ENCODE measurements at places on chromosomes 7 and 10.

DNA sequence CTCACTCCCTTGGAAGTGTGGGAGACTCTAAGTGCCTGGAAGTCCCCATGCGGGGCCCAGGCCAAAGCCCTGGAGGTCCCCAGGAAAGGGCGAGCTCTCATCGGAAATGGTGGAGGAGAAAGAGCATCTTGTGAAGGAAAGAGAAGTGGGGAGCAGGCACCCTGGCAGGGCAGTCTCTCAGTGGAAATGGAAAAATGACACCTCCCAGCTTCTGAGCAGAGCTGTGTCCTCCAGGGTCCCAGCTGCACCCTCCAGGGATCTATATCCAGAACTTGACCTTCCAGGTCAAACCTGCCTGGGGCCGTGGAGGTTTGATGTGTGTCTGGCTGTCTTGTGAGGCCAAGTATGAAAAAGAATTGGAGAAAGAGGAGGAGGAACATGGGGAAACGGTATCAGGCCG is 29.5 kb downstream of the PAX2 start:
- H3K4me3 ChIP-seq = no peak overlapping the region
- H3K27me3 ChIP-seq = peaks cover 62% of the 10 kb centered on the region
- no peaks in the 10 kb centered on the region for H3K36me3 ChIP-seq
- H3K27ac ChIP-seq = no peak overlapping the region
- no peaks in the 10 kb centered on the region for H3K4me1 ChIP-seq

- no peaks in the 10 kb centered on the region for H3K27me3 ChIP-seq
- no peak overlapping the region for H3K27ac ChIP-seq
- H3K4me3 ChIP-seq = no peak overlapping the region
- no peaks in the 10 kb centered on the region for H3K36me3 ChIP-seq
- no peak for DNase-seq
Measured at GRCh38 chr10:22727663-22728062, 13.3 kb upstream of the PIP4K2A start.

- H3K36me3 ChIP-seq = no peaks in the 10 kb centered on the region
- DNase-seq = no peak
- H3K27ac ChIP-seq = no peak overlapping the region
- no peak overlapping the region for H3K4me3 ChIP-seq
Measured at GRCh38 chr10:88116481-88116880, 253.1 kb downstream of the PTEN start.

DNA sequence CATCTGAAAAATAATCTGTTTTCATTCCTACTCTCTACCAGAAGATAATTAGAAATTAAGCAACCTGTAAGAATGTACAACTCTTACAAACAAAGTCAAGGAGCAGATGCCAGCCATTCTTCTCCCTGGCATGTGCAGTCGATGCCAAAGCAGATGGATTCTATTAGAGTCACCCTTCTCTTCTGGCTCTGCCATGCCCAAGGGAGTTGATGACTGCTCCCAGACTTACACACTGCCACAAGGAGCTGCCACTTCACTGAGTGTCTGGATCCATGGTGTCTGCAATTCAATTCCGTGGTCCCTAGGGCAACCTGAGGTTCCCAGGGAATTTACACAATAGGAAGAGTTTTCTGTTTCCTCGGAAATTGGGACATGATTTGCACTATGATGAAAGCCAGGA is 89.1 kb upstream of the IFRD1 start:
- DNase-seq = no peak
- H3K27me3 ChIP-seq = no peaks in the 10 kb centered on the region
- H3K27ac ChIP-seq = no peak overlapping the region
- H3K4me3 ChIP-seq = no peak overlapping the region
- H3K4me1 ChIP-seq = no peaks in the 10 kb centered on the region
- H3K36me3 ChIP-seq = no peaks in the 10 kb centered on the region

DNA sequence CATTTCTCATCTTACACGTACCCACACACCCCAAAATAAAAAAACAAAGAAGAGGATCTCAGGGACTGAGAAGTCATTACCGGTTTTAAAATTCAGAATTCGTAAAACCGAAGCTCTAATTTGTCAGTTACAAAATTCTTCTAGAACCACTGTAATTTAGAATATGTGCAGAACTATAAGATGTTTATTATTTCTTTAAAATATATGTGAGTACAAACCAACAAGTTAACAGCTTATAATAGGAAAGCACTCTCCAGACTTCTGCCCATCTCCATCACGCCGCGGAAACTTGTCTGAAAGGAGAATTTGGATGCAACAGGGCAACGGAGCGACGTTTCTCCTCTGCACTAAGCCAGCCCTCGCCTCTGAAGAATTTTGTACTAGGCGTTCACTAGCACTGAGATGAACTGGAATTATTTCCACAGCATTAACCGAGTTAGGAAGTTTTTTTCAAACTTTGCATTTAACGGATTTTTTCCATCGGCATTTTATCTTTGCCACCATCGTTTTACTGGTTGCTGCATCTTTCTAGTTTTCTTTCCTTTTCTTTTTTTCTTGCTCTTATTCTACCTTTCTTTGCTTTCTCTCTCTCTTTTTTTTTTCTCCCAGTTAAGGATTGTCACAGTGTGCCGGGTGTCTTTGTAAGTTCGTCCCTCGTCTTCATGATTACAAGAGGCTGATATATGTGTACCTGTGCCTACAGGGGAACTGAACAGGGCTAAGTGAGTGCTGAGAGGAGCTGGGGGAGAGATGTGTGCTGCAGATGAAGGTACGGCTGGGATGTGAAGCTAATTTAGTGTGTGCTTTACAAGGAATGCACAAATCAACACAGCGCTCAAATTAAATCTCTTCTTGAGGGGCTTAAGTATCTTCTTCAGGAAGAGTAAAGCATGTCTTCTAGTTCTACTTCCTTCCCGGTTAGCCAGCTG is 295.9 kb upstream of the NFE2L3 start:
- peaks cover 36% of the 10 kb centered on the region for H3K27me3 ChIP-seq
- peaks cover 27% of the 10 kb centered on the region for H3K4me1 ChIP-seq
- H3K36me3 ChIP-seq = no peaks in the 10 kb centered on the region

- no peak for DNase-seq
- no peaks in the 10 kb centered on the region for H3K4me1 ChIP-seq
- no peaks in the 10 kb centered on the region for H3K27me3 ChIP-seq
- no peaks in the 10 kb centered on the region for H3K36me3 ChIP-seq
- H3K27ac ChIP-seq = no peak overlapping the region
- H3K4me3 ChIP-seq = no peak overlapping the region
Measured at GRCh38 chr7:67407392-67408071, 410.9 kb downstream of the TYW1 start.

DNA sequence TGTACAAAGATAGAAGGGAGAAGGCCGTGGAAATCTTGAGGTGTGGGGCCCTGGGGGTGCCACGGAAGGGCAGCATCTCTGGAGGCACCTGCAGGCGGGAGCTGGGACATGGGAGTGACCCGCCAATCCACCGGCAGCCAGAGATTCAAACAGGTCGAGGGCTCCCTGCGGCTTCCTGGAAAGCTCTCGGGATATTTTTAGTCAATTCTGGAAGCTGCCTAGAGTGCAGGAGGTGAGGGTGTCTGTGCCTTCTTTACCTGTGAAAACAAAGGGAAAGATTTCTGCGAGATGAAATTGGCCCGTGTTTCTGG is 16.6 kb downstream of the MNX1 start:
- no peaks in the 10 kb centered on the region for H3K27me3 ChIP-seq
- DNase-seq = no peak
- no peaks in the 10 kb centered on the region for H3K4me1 ChIP-seq
- no peaks in the 10 kb centered on the region for H3K36me3 ChIP-seq
- H3K4me3 ChIP-seq = no peak overlapping the region

- no peaks in the 10 kb centered on the region for H3K27me3 ChIP-seq
- no peak for DNase-seq
- H3K36me3 ChIP-seq = no peaks in the 10 kb centered on the region
- no peak overlapping the region for H3K4me3 ChIP-seq
- H3K4me1 ChIP-seq = no peaks in the 10 kb centered on the region
Measured at GRCh38 chr10:125101049-125101448, 59.3 kb downstream of the CTBP2 start.

DNA sequence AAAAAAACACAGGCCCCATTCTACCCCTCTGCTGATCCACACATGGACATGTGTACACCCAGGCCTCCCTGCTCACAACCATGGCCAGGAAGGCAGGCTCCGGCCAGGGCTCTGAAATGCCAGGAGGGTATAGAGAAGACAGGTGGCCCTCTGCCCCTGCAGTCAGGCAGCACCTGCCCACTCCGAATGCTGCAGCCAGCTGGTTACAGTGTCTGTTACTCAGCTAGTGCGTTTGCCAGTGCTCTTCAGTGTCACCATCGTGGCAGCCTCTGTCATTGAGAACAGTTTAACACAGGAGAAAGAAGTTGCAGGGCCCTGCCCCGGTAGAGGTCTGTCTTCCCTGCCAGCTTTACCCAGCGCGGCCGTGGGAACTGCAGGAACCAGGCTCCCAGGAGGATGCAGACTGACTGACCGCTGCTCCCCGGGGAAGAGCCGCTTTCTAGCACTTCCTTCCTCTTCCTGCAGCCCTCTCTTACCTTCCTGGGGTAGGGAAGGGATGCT is 128.8 kb upstream of the FAM20C start:
- H3K4me3 ChIP-seq = no peak overlapping the region
- H3K4me1 ChIP-seq = peaks cover 17% of the 10 kb centered on the region
- DNase-seq = no peak
- H3K36me3 ChIP-seq = no peaks in the 10 kb centered on the region

Measured in PC-3 (cell line).